Activated CD8-positive, alpha-beta memory T cell treated with anti-CD3 and anti-CD28 coated beads for 24 hours (primary cell): ENCODE measurements at places on chromosomes 7 and 10.

- DNase-seq: no peak
Measured at GRCh38 chr10:42475168-42476098, 162.9 kb downstream of the ZNF33B start.

- DNase-seq: peak; percentile 70
Measured at GRCh38 chr7:151351027-151351426, 9.4 kb downstream of the NUB1 start.

DNA sequence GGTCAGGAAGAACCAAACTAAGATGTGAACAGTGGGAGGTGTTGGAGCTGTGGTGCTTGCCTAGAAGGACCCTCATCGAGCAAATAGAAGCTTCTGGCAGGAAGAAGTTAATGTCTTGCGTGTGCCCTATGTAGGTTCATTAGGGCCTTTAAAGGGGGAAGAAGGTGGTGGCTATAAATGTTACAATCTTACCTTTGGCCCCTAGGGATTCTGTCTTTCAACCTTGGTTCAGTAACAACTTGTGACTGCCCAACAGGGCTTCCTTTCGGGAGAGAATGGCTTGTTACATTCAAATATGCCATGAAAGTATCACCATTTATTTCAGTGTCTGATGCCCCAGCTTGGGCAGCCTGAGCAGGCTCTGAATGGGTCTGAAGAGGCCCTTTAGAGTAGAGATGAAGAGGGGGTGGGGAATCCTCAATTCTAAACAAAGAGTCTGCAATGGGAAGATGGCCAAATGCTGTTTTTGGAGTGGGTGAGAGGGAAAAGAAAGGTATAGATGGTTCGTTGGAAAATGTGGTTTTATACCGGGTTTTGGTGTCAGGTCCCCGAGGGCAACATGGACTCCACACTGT lies 108.0 kb downstream of the TCF7L2 start:
- DNase-seq: no peak

- no peak for DNase-seq
Measured at GRCh38 chr7:88888684-88889083, 93.1 kb upstream of the TEX47 start.

DNA sequence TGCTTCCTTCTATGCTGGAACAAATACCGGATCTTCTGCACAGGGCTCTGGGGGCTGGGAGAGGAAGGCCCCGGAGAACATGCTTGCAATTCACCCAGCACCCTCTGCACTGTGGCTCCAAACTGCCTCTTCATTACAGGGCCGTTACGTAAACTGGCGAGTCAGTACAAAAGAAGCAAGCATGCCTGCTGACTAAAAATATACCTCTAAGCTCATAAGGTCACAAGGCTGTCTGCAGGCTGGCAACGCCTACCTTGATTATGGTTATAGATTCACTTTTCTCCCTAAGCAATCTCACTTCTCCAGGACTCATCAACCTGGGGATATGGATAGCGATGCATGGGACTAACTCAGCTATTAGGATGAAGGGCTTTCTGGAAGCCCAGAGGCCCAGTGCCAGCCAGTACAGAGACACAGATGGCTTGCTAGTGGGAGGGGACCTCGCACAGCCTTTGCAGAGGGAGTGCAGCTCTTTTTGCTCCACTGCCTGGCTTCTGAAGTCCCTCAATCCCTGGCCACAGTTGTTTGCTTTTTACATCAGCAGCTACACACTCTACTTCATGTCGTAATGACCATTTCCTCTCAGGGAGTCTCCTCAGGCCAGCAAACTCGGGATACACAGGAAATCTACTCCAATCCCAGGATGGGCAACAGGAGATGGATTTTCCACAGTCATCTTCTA lies 96.1 kb downstream of the SH3PXD2A start:
- DNase-seq: no peak

GRCh38 chr10:3460420-3461128 lies 288.0 kb upstream of the PITRM1 start:
- no peak for DNase-seq

GRCh38 chr7:84091318-84091717 lies 103.3 kb downstream of the SEMA3A start:
- no peak for DNase-seq

DNA sequence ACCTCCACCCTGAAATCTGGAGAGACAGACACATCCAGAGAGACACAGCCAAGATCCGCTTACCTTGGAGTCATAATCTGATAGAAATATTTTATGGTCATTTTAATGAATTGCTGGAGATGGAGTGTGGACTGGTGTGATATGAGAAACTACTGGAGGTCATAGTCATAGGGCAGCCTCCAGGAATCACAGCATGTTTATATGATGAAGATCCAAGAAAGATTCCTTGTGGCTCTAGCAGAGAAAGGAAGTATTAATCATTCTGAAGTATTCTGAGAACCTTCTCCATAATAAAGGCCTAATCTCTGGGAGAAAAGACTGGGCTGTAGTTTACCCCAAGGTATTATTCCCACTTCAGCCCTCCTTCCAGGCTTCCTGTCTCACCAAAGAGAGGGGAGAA lies 38.0 kb downstream of the POLR1F start:
- no peak for DNase-seq

DNA sequence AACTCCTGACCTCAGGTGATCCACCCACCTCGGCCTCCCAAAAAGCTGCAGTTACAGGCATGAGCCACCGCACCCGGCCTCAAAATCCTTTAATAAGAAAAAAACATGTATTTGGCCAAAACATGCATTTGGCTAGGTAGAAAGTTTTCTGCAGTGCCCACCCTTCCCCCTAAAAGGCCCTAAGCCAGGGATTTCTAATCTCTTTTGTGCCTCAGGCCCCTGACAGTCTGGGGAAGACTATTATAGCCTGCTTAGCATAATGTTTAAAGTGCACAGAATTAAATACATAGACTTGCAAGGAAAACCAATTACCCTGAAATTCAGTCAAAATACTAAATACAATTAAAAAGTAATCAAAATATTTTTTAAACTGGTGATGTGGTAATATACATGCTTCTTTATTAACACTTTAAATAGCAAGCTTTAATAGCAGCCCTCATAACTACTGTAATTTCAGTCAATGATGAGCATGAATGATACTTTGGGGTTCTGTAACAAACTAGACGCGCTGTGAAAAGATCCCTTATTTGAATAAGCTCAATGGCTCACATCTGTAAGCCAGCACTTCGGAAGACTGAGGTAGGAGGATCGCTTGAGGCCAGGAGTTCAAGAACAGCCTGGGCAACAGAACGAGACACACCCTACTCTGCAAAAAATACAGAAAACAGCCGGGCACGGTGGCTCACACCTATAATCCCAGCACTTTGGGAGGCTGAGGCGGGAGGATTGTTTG lies 29.9 kb downstream of the SPDYE6 start:
- DNase-seq: no peak

DNA sequence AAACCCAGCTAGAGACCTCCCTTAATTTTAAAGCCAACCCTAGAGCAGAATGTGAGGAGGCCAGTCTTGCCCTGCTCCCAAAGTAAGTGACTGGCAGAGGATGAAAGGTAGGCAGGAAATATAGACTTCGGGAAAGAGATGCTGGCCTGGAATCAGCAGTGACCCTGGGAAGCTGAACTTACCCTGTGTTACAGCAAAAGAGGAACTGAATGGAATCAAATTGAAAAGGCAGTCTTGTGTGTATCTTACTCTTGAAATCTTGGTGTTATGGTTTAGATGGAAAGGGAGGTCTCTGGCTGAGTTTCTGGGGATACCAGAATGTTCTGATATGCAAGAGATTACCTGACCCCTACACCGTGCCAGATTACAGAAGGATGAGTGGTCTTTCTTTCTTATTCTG lies 7.9 kb upstream of the CFAP43 start:
- DNase-seq: no peak

DNA sequence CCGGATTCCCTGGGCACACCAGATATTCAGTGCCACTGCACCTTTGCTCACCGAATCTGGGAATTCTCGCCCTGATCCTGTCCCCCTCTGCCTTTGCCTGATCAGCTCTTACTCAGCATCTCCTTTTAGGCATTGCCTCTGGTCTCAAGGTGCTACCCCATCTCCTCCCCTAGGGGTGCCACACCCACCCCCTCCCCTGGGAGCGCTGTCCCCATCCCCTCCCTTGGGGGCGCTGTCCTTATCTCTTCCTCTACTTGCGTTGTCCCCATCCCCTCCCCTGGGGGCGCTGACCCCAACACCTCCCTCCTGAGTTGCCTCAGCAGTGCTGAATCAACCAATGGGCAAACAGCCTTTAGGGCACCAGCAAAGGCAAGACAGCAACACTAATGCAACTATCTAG lies 686.9 kb upstream of the FOXK1 start:
- no peak for DNase-seq

- DNase-seq: no peak
Measured at GRCh38 chr7:98761225-98761624, 108.6 kb downstream of the TMEM130 start.

GRCh38 chr10:62769574-62770242 lies 34.8 kb upstream of the ADO start:
- DNase-seq: no peak
